ENCODE measurements at places on chromosomes 11 and 22.

- no peak for DNase-seq
Measured at GRCh38 chr11:81007046-81007445, 1566.2 kb upstream of the TENM4 start.

DNA sequence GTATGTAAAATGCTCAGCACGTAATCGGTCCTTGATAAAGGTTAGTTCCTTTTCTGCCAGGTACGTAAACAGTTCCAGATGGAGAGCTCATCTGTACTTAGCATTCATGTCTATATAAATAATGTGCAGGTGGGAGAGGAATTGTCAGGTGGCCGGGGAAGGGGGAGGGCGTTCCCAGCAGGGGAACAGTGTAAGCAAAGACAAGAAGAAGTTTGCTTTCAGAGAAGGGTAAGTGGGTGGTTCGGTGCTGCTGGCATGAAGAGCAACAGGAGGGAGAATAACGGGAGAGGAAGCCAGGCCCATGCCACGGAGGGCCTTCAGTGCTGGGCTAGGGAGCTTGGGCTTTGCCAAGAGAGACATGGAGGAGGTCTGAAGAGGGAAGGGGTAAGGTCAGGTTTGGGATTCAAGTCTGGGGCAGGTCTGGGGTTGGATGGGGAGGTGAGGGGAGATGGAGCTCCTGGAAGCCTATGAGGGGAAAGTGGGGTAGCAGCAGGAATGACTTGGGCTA, 11.4 kb upstream of the WNT11 start:
- DNase-seq, result no peak

- DNase-seq, result no peak
Measured at GRCh38 chr11:98600786-98601773, 419.7 kb upstream of the CNTN5 start.

DNA sequence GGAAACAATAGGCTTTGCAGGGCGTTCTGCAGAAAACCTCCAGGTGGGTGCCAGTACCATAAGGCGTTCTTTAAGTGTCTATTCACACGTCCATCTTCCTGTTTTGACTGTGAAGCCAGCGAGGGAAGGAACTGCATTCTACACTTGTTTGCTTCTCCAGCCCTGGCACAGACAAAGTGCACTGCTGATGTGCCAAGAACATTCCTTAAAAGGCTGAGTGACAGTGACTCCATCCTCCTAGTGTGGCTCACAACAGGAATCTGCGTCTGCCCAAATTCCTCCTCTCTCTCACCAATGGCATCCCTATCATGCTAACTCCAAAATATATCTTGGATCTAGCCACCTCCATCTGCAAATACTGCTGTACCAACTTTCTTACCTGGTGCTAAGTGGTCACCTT, 407.4 kb upstream of the SYN3 start:
- no peak for DNase-seq

GRCh38 chr11:11782532-11783110, 59.2 kb upstream of the USP47 start:
- no peak for DNase-seq

All from C1 segment of cervical spinal cord (tissue), 14 donors.